ENCODE measurements at places on chromosomes 12 and 14. TPM values are rescaled to one million over a fixed set of nuclear protein-coding genes. Genes with fewer than 3 reads are reported as not detected.
A peak's percentile ranks its signal among the peaks of the same experiment; 100 is the strongest.

CDK17 gene
- 39.4 TPM for total RNA-seq

SOX5 gene
- 1.1 TPM for total RNA-seq

RERG gene
- total RNA-seq = not detected

CLEC12A gene
- total RNA-seq = not detected

FIGNL2 gene
- total RNA-seq = 0.27 TPM

SLC6A15 gene
- 0.25 TPM for total RNA-seq

MED13L gene
- 41.9 TPM for total RNA-seq

LUM gene
- total RNA-seq = not detected

MORN3 gene
- 2.6 TPM for total RNA-seq

HOXC4 gene
- total RNA-seq = not detected

EXOC5 gene
- 66.5 TPM for total RNA-seq

DDN gene
- 0.48 TPM for total RNA-seq

ALX1 gene
- not detected for total RNA-seq

ALG10 gene
- total RNA-seq = 25.1 TPM

INHBC gene
- not detected for total RNA-seq

GRCh38 chr12:62995097-62995496 is 60.1 kb upstream of the PPM1H start:
- no peak for DNase-seq
- H3K36me3 ChIP-seq = no peaks in the 10 kb centered on the region
- no peak overlapping the region for H3K4me3 ChIP-seq
- peaks cover 5% of the 10 kb centered on the region for H3K27me3 ChIP-seq
- no peak overlapping the region for H3K27ac ChIP-seq
- no peaks in the 10 kb centered on the region for H3K4me1 ChIP-seq

- no peak overlapping the region for H3K27ac ChIP-seq
- no peaks in the 10 kb centered on the region for H3K4me1 ChIP-seq
- H3K4me3 ChIP-seq = no peak overlapping the region
- no peaks in the 10 kb centered on the region for H3K27me3 ChIP-seq
- H3K36me3 ChIP-seq = no peaks in the 10 kb centered on the region
These were observed 8.7 kb upstream of the A2ML1 start for GRCh38 chr12:8813572-8814357.

- no peak for DNase-seq
- no peaks in the 10 kb centered on the region for H3K4me1 ChIP-seq
These were observed 33.1 kb downstream of the CAMKK2 start for GRCh38 chr12:121263206-121263935.

GRCh38 chr12:12195081-12195480 is 71.8 kb downstream of the LRP6 start:
- H3K36me3 ChIP-seq = peaks cover 10% of the 10 kb centered on the region
- peaks cover 4% of the 10 kb centered on the region for H3K4me1 ChIP-seq
- no peak overlapping the region for H3K4me3 ChIP-seq
- H3K27me3 ChIP-seq = no peaks in the 10 kb centered on the region
- H3K27ac ChIP-seq = no peak overlapping the region
- DNase-seq = no peak

GRCh38 chr14:68534276-68534675 is 258.6 kb downstream of the ZFP36L1 start:
- DNase-seq = no peak
- peaks cover 2% of the 10 kb centered on the region for H3K36me3 ChIP-seq
- H3K4me3 ChIP-seq = no peak overlapping the region
- no peaks in the 10 kb centered on the region for H3K27me3 ChIP-seq
- H3K27ac ChIP-seq = no peak overlapping the region

GRCh38 chr14:48914921-48915320 is 671.3 kb downstream of the RPS29 start:
- no peak overlapping the region for H3K27ac ChIP-seq
- H3K36me3 ChIP-seq = no peaks in the 10 kb centered on the region
- no peaks in the 10 kb centered on the region for H3K4me1 ChIP-seq
- no peaks in the 10 kb centered on the region for H3K27me3 ChIP-seq
- no peak overlapping the region for H3K4me3 ChIP-seq

GRCh38 chr12:19450362-19450761 is 11.1 kb downstream of the AEBP2 start:
- H3K4me3 ChIP-seq = no peak overlapping the region
- no peak overlapping the region for H3K27ac ChIP-seq
- peak; percentile 31 for DNase-seq
- peaks cover 15% of the 10 kb centered on the region for H3K36me3 ChIP-seq

- DNase-seq = no peak
- no peak overlapping the region for H3K27ac ChIP-seq
- H3K4me1 ChIP-seq = peaks cover 25% of the 10 kb centered on the region
- H3K27me3 ChIP-seq = no peaks in the 10 kb centered on the region
These were observed 14.0 kb upstream of the RABGGTA start for GRCh38 chr14:24285351-24285750.

DNA sequence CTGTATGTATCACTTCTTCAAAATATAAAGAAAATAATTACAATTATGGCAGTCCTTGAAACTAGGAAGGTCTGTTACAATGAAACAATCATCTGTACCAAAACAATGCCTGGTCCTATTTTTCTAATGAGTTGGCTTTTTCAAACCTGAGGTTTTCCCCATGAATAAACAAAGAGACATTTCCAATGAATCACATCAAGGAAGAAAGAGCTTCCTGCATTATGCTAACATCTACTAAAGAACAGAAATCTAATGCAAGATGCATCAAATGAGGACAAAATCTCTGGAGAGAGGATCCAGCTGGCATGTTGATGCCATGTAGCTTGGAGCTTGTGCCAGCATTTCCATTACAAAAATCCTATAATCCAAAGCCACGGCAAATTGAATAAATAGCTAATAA is 29.3 kb downstream of the NIN start:
- H3K27me3 ChIP-seq = no peaks in the 10 kb centered on the region
- H3K4me3 ChIP-seq = no peak overlapping the region
- no peak overlapping the region for H3K27ac ChIP-seq

- DNase-seq = no peak
- no peak overlapping the region for H3K27ac ChIP-seq
- H3K27me3 ChIP-seq = no peaks in the 10 kb centered on the region
- H3K36me3 ChIP-seq = peaks cover 14% of the 10 kb centered on the region
These were observed 15.0 kb downstream of the TCP11L2 start for GRCh38 chr12:106317406-106318082.

GRCh38 chr12:102430661-102431060 is 49.7 kb downstream of the IGF1 start:
- DNase-seq = no peak
- H3K36me3 ChIP-seq = no peaks in the 10 kb centered on the region
- no peak overlapping the region for H3K4me3 ChIP-seq
- H3K4me1 ChIP-seq = no peaks in the 10 kb centered on the region
- no peak overlapping the region for H3K27ac ChIP-seq

GRCh38 chr14:61513986-61514830 is 181.1 kb upstream of the HIF1A start:
- no peak for DNase-seq
- H3K27ac ChIP-seq = peak overlapping the region; percentile 82
- peaks cover 93% of the 10 kb centered on the region for H3K4me1 ChIP-seq
- no peaks in the 10 kb centered on the region for H3K27me3 ChIP-seq

GRCh38 chr14:34872822-34873588 is 2.2 kb downstream of the BAZ1A start:
- peak overlapping the region; percentile 99 for H3K4me3 ChIP-seq
- peaks cover 46% of the 10 kb centered on the region for H3K4me1 ChIP-seq
- no peak for DNase-seq
- peak overlapping the region; percentile 100 for H3K27ac ChIP-seq
- H3K36me3 ChIP-seq = peaks cover 36% of the 10 kb centered on the region
- H3K27me3 ChIP-seq = no peaks in the 10 kb centered on the region

GRCh38 chr12:17334784-17335183 is 728.8 kb upstream of the LMO3 start:
- no peak overlapping the region for H3K27ac ChIP-seq
- no peaks in the 10 kb centered on the region for H3K36me3 ChIP-seq
- no peaks in the 10 kb centered on the region for H3K27me3 ChIP-seq
- no peaks in the 10 kb centered on the region for H3K4me1 ChIP-seq
- no peak for DNase-seq

DNA sequence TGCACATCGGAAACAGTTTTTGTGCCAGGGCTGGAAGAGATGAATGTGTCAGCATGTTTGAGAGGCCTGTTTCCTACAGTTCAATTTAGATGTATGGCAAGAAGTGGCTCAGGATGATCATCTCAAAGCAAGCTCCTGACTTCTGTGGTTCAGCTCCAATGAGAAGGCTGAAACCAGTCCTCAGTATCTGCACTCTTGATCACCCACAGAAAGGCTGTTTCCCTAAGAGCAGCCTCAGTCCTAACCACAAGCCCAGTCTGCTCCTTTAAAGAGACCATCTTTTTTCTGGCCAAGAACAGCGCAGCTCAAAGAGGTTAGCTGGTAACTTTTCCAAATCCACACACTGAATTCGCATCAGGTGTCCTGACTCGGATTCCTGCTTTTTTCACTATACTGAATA is 19.2 kb downstream of the CSRP2 start:
- peaks cover 3% of the 10 kb centered on the region for H3K27me3 ChIP-seq
- no peaks in the 10 kb centered on the region for H3K4me1 ChIP-seq
- H3K4me3 ChIP-seq = no peak overlapping the region
- peaks cover 22% of the 10 kb centered on the region for H3K36me3 ChIP-seq

DNA sequence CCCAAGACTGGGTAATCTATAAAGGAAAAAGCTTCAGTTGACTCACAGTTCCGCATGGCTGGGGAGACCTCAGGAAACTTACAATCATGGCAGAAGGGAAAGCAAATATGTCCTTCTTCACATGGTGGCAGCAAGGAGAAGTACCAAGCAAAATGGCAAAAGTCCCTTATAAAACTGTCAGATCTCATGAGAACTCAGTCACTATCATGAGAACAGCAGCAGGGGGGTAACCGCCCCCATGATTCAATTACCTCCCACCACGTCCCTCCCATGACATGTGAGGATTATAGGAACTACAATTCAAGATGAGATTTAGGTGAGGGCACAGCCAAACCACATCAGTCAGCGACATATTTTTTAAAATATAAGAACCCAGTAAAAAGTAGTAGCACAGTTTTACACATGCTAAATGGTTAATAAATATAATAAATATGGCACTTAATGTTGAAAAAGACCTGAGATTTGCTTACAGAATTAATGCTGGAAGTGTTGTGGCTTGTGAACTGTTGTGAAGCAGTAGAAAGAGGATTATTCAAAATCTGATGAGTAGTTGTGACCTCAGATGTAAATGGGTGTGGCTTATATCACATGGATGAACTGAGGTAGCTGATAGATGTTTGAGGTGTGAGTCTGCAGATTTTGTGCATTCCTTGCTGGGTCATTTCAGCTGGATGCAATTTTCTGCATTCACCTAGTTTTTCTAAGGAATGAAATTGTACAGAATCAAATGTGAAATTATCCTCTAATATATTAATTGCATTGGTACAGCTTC is 46.9 kb upstream of the CHPT1 start:
- no peaks in the 10 kb centered on the region for H3K4me1 ChIP-seq
- no peak overlapping the region for H3K4me3 ChIP-seq
- H3K27ac ChIP-seq = no peak overlapping the region
- H3K36me3 ChIP-seq = no peaks in the 10 kb centered on the region
- DNase-seq = no peak

- no peak overlapping the region for H3K4me3 ChIP-seq
- H3K27ac ChIP-seq = no peak overlapping the region
- H3K36me3 ChIP-seq = no peaks in the 10 kb centered on the region
- H3K27me3 ChIP-seq = peaks cover 53% of the 10 kb centered on the region
- H3K4me1 ChIP-seq = no peaks in the 10 kb centered on the region
These were observed 134.8 kb upstream of the DIO3 start for GRCh38 chr14:101426466-101426865.

DNA sequence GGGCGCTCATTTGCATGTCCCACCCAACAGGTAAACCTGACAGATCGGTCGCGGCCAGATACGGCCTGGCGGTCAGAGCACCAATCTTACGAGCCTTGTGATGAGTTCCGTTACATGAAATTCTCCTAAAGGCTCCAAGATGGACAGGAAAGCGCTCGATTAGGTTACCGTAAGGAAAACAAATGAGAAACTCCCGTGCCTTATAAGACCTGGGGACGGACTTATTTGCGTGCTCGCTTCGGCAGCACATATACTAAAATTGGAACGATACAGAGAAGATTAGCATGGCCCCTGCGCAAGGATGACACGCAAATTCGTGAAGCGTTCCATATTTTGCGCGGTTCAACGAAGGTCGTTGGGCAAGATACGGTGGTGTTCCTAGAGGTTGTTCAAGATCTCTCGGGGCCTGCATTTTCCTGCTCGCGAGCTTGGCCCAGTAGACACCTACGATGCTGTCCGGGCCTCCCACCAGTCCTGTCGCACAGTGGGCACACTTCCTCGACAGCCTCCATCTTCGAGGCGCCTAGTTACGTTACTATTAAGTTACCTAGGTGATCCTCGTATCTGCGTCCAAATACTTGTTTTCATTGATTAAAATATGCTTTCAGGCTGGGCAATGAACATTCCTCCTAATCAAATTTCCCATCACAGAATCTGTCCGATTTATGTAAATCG is at the start of gene RNU6-7:
Gene RNU6-7 (plus strand): TSS at position 230 of the 675 bp plus-strand sequence.
- peaks cover 56% of the 10 kb centered on the region for H3K4me1 ChIP-seq
- DNase-seq = peak; percentile 40
- peaks cover 4% of the 10 kb centered on the region for H3K36me3 ChIP-seq

DNA sequence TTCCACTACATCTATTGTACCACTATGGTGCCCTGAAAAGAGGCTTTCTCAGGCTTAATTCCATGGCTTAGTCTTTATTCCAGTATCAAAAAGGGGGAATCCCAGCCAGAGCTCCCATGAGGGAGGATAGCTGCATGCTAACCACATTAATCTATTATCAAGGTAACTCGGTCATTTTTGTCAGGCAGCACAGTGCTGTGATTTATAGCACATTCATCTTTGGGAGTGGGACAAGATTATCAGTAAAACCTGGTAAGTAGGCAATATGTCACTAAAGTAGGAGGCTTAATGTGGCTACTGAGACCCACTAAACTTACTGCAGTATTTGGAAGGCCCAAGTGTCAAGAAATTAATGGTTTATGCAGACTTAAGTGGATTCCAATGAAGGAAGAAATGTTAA is 58.9 kb downstream of the DAD1 start:
- H3K27me3 ChIP-seq = no peaks in the 10 kb centered on the region
- peak overlapping the region; percentile 97 for H3K27ac ChIP-seq
- peak overlapping the region; percentile 84 for H3K4me3 ChIP-seq
- peak; percentile 5 for DNase-seq
- peaks cover 94% of the 10 kb centered on the region for H3K36me3 ChIP-seq

DNA sequence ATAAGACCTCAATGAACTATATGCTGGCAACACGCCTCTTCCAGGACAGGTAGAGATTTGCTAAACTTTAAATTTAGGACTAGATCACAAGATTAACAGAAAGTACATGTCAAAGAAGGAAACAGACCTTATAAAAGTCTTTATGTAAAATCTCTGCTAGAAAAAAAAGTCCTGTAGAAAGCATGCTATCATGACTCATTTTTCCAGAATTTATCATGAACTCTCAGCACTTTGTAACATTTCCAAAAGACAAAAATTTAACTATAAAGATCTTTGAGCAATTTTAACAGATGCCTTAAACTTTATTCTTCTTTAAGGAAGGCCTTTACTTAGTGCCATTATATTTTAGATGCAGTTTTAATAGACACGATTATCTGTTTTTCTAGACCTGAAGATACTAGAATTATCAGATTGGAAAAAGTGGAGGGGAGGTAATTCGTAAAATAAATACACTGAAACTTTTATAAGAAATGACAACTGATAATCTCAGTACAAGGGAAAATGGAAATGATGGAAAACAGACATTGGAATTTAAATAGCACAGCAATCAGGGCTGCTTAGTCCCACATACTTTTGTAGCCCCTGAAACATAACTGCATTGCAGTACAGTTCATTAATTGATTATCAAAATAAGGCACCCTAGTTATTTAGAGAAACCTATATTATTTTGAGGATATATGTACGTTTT is 92.0 kb downstream of the TTLL5 start:
- no peak for DNase-seq
- no peaks in the 10 kb centered on the region for H3K4me1 ChIP-seq
- H3K36me3 ChIP-seq = peaks cover 32% of the 10 kb centered on the region
- no peaks in the 10 kb centered on the region for H3K27me3 ChIP-seq

- no peak for DNase-seq
- no peak overlapping the region for H3K27ac ChIP-seq
- H3K4me1 ChIP-seq = no peaks in the 10 kb centered on the region
- no peaks in the 10 kb centered on the region for H3K27me3 ChIP-seq
These were observed 112.1 kb downstream of the SLC35F4 start for GRCh38 chr14:57753821-57754220.

Data from activated CD4-positive, alpha-beta T cell treated with anti-CD3 and anti-CD28 coated beads for 36 hours (primary cell).